ENCODE measurements at places on chromosomes 3 and 15.

DNA sequence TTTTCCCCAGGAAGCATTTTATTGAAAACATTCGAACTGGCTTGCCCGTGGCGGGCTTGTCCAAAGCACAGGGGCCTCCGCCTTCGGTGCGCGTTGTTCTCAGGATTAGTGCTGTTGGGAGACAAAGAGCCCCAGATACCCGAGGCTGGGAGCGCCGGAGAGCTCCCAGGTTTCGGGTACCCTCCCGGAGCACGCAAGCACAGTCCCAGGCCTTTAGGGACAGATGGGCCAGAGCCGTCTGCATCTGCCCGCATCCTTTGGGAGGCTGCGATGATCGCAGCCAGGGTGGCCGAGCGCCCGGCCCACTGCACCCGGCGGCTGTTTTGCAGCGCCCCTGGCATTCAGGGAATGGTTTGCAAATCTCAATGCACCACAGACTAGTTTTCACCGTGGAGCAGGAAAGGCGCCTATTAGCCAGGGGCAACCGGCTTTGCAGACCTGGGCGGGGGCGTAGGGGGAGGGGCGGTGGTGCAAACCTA, 5.0 kb upstream of the FEZF2 start:
- DNase-seq = no peak

- DNase-seq = no peak
These were observed 90.2 kb upstream of the PRR20G start for GRCh38 chr3:127377801-127378655.

DNA sequence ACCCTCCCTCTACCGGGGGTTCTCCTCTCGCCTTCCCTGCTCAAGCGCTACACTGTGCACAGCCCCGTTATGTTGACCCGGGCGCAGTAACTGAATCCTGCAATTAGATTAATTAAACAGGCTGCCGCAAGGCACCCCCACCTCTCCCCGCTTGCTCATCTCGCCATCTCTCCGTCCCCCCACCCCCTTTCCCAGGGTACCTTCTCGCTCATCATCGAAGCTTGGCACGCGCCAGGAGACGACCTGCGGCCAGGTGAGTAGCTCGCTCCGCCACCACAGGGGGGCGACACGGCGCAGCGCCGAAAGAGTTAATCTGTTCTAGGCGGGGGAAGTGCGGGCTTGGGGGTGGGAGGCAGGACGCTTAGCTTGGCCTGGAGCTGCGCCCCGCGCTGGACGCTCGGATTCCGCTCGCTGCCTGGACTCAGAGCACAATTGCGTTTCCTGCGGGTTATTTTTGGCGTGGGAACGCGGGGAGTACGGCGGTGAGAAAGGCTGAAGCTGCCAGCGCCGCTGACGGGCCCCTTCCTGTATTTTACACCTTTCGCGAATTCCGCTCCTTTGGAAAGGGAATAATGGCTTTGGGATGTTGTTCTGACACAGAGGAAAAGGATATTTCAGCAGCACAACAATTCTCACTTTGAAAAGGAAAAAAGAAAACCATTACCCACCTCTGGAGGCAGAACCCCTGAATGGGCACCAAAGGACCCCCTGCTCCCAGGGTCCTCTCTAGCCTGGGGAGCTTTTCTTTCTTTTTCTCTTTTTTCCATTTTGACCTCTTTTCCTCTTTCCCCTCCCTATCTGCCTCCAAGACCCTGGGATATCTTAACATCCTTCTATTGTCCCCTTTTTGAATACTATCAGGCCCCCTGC, 1.5 kb downstream of the DLL4 start:
- DNase-seq = no peak

DNA sequence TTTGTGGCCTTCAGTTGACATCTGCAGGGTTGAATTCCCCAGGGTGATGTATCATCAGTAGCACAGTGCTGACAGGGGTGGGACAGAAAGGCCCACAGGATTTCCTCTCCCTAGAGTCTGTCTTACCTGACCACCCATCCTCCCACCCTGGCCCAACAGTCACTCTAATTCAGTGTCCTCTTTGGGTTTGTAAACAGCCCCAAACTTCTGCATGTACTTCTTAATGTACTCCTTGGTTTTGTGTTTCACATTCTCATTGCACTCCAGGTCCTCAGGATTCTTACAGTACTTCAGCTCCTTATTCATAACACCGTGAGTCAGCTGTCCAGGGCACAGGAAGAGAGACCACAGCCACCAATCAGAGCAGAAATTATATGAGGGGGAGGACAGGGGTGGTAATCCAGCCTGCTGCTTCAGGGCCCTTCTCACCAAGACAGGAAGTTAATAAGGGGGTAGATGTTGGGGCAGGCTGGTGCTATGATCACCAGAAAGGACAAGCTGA, 37.5 kb downstream of the NBEAL2 start:
- DNase-seq = no peak

DNA sequence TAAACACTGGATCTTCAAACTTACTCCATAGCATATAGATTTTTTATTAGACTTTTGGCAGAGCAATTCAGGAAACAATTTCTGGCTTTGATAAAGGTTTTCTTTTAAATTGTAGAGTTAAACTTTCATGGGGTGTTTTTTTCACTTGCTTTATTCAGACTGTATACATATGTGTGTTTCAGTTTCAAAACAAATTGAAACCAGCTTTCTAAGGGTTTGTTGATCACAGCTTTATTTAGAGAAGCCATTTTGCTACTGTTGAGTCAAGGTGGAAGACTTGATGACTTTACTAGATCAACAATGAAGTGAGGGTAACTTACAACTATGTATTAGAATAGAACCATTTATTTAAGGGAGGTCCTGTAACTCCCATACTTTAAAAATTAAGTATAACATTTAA, 6.2 kb downstream of the UBE2E1 start:
- DNase-seq = no peak

DNA sequence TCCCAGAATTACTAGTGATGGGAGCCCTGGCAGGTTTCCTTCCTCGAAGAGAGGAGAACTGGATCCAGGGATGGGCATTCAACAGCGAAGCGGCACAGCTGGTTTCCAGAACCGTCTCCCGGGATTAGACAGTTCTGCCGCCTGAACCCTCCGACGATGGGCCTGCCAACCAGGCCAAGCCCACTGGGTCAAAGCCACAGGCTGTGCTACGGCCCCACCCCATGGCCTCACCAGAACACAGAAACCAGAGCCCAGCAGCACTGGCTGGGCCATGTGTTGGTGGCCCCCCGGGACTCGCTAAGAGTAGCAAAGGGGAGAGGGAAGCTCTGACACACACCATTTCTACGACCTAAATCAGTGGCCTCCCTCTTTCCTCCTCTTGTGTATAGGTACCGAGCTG, 2.2 kb downstream of the C15orf62 start:
- no peak for DNase-seq

DNA sequence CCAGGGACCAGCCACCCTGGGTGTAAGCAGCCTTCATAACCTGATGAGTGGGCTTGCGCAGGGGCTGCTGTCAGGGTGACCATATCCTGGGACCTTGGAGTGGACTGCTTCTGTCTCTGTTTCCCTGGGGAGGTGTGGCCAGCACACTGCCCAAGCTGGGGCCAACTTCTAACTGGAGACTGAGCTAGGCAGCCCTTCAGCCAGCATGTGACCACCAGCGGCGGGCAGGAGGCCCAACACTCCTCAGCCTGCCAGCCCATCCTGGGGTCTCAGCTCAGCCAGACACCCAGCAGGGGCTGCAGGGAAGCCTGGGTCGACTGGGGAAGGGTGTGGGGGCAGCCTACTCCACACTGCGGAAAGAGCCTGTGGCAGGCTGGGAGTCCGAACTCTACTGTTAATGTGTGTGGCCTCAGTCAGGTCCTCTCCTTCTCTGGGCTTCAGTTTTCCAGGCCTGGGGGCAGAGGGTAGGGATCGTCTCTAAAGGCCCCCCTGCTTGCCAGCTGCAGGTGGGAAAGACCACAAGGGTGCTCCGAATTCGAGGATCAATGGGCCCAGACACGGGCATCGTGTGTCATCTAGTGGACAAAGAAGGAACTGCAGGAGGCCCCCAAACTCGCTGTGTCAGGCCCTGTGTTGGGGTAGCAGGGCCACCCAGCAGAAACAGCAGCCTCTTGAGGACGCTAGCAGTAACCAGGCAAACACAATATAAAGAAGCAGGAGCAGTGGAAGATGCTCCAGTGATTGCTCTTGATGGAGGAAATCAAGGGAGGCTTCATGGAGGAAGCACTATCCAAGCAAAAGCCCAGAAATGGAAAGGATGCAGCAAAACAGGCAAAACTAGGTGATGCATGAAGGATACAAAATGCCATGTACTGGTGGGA, 2.0 kb upstream of the SEMA3G start:
- peak; percentile 43 for DNase-seq

- DNase-seq = no peak
These were observed 20.0 kb upstream of the TMOD3 start for GRCh38 chr15:51809457-51809856.

GRCh38 chr15:49199666-49200065, 29.6 kb downstream of the GALK2 start:
- no peak for DNase-seq

GRCh38 chr3:10434144-10434937, 71.0 kb downstream of the ATP2B2 start:
- no peak for DNase-seq

DNA sequence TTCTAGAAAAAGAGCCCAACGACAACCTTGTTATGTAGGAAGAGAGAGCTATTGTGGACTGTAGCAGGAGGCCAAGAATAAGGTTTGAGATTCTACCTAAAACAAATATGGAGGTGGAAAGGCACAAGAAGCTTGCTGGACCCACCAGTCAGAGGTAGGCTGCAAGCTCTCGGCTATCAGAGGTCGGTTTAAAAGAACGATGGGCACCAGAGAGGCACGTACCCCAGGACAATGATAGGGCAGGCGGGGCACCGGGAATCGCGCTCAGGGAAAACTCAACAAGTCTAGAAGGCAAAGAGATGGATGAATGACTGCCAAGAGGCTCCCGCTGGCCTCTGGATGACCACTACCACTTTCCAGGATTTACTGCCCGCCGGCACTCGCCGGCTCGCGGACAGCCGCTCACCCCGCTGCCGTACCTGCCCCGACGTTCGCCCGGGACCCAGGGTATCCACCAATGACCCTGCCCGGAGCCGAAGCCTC, 1.1 kb downstream of the HDGFL3 start:
- no peak for DNase-seq

DNA sequence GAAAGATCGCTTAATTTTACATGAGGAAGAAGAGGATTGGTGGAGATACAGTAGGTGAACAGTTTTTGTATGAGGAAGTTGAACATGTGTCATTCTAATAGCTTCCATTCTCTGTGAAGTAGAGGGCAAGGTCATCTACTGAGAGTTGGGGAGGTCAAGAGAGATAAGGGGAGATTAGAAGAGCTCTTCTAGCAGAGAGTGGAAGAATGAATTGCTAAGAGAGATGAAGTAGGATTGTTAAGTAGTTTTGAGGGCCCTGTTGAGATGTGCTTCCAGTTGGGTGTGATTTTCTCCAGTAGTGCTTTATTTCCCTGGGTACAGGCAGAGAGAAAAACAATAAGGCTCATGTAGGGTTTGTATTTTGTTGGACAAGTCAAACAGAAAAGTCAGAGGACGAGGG, 5.2 kb downstream of the OPA1 start:
- DNase-seq = no peak

GRCh38 chr3:56974247-56974930, 86.1 kb upstream of the SPATA12 start:
- no peak for DNase-seq

GRCh38 chr3:197733042-197733441, 3.7 kb downstream of the RUBCN start:
- DNase-seq = no peak

DNA sequence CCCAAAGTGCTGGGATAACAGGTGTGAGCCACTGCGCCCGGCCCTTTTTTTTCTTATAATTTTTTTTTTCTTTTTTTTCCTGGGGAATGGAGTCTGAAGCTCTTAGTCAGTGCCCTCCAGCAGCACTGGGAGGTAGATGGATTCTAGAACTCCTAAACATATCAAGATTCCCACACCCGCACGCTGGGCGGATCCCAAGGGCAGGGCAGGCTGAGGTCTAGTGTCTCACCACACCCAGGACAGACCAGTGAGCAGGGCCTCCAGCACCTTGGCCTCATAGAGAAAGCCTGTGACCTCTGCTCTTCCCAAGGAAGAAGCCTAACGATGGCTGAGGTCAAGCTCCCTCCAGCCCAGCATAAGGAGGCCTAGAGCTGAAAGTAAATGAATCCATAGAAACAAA, 153.7 kb upstream of the MEF2A start:
- DNase-seq = no peak

GRCh38 chr3:69330891-69331400, 54.9 kb downstream of the FRMD4B start:
- DNase-seq = no peak

- no peak for DNase-seq
These were observed 220.4 kb upstream of the MDFIC2 start for GRCh38 chr3:70532806-70533205.

GRCh38 chr3:32336113-32336498, 55.5 kb upstream of the CMTM7 start:
- DNase-seq = no peak

GRCh38 chr15:62912808-62913207, 129.7 kb upstream of the TPM1 start:
- no peak for DNase-seq

- no peak for DNase-seq
These were observed 6.7 kb upstream of the SRP14 start for GRCh38 chr15:40045572-40046217.

DNA sequence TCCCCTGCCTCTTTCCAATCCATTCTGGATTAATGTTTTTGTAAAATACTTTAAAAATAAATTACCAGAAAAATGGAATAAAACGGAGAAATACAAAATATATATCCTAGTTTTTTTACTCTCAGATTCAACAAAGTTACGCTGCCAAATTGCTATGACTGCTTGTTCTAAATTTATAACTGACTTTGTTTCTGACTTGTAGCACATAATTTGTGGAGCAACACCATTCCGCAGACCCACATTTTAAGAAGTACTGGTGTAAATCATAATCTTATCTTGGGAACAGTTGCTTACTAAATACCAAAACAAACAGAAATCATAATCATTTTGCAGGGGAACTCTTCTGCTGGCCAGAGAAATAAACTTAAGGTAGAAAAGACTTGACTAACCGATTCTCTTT, 339.4 kb upstream of the CBLB start:
- DNase-seq = no peak

- no peak for DNase-seq
These were observed 35.8 kb downstream of the SLCO3A1 start for GRCh38 chr15:91889111-91889815.

- no peak for DNase-seq
These were observed 2.3 kb downstream of the BBX start for GRCh38 chr3:107524841-107525643.

GRCh38 chr15:68564173-68564572, 14.6 kb upstream of the CORO2B start:
- DNase-seq = no peak

- no peak for DNase-seq
These were observed 53.2 kb downstream of the FBN1 start for GRCh38 chr15:48592221-48592731.

GRCh38 chr3:30894521-30895251, at the start of gene GADL1:
Gene GADL1 (minus strand): TSS chr3:30894661. CDS start chr3:30894614, 47 bp downstream.
- DNase-seq = no peak

GRCh38 chr3:14231998-14232501, 53.4 kb downstream of the LSM3 start:
- DNase-seq = no peak

DNA sequence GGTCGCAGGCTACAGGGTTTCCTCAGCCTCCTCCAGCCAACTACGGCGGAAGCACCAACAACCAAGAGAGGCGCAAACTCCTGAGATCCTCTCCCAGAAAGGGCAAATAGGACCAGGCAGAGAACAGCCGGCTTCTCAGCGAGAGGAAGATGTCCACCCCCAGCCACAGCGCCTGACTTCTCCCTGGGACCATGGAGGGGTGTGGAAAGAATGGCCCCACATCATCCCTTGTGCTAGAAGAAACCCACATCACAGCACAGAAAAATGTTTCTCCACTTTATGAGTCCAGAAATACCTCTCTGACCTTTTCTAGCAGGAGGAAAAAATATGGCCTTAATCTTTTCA, 105.7 kb downstream of the XXYLT1 start:
- DNase-seq = no peak

GRCh38 chr3:117035745-117036144, 326.2 kb downstream of the TUSC7 start:
- DNase-seq = no peak
